ENCODE measurements at places on chromosomes 1 and 21.
A peak's percentile ranks its signal among the peaks of the same experiment; 100 is the strongest.

DNA sequence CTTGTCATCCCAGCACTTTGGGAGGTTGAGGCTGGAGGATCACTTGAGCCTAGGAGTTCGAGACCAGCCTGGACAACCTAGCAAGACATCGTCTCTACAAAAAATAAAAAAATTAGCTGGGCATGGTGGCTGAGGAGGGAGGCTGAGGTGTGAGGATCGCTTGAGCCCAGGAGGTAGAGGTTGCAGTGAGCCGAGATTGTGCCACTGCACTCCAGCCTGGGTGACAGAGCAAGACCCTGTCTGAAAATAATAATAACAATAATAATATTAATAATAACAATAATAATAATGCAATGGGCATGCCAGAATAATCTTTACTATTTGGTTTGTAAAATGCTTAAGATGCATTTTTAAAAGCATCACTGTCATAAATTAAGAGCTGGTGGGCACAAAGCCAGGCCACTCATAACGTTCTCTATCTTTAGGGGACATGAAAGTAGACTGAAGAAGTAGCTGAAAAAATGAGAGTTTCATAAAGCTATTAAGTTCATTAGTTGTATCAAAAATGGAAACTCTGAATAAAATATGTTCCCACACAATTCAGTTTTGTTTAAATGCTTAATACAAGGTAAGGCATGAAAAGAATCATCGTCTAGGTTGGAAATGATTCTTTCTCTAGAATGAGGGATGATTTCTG lies 51.6 kb upstream of the ITPKB start:
- no peak for DNase-seq

- DNase-seq: no peak
Measured at GRCh38 chr1:182357913-182358312, 33.7 kb downstream of the GLUL start.

DNA sequence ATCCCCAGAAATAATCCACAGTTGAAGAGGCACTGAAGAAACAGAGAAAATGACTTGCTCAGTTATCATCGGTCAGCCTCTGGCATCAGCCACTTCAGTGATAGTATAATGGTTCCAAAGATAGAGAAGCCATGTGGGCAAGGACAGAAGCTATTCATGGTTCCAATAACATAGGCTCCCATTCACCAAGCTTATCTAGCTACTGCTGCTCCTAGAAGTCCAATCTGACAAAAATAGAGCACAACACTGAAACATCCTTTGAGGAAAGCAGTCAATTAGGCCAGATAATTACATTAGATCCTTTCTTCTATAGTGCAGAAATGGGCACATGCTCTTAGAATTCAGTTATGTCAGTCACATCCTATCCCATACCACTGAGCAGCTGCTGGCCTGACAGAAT lies 33.5 kb upstream of the CRB1 start:
- no peak for DNase-seq

- no peak for DNase-seq
Measured at GRCh38 chr1:72435025-72435424, 152.7 kb upstream of the NEGR1 start.

DNA sequence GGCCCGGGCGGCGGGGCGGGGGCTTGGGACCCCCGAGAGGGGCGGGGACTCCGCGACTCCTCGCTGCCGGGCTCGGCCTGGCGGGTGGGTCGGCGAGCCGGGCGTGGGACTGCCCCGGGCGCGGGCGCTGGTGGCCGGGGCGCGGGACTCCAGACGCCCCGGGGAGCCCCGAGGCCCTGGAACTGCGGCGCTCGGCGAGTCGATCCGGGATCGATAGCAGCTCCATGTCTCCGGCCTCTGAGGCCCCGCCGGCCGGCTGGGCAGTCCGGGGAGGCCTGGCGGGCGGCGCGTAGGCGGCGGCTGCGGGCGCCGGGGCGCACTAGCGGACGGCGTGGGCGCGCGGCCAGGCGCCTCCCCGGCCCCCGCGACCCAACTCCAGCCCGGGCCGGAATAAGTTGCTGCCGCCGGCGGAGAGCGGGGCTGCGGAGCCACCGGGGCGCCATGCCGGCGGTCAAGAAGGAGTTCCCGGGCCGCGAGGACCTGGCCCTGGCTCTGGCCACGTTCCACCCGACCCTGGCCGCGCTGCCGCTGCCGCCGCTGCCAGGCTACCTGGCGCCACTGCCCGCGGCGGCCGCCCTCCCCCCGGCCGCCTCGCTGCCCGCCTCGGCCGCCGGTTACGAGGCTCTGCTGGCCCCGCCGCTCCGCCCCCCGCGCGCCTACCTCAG lies 400 bp downstream of the SAMD11 start:
- DNase-seq: no peak

GRCh38 chr1:92409946-92410549 lies 76.7 kb downstream of the GFI1 start:
- DNase-seq: peak; percentile 28

DNA sequence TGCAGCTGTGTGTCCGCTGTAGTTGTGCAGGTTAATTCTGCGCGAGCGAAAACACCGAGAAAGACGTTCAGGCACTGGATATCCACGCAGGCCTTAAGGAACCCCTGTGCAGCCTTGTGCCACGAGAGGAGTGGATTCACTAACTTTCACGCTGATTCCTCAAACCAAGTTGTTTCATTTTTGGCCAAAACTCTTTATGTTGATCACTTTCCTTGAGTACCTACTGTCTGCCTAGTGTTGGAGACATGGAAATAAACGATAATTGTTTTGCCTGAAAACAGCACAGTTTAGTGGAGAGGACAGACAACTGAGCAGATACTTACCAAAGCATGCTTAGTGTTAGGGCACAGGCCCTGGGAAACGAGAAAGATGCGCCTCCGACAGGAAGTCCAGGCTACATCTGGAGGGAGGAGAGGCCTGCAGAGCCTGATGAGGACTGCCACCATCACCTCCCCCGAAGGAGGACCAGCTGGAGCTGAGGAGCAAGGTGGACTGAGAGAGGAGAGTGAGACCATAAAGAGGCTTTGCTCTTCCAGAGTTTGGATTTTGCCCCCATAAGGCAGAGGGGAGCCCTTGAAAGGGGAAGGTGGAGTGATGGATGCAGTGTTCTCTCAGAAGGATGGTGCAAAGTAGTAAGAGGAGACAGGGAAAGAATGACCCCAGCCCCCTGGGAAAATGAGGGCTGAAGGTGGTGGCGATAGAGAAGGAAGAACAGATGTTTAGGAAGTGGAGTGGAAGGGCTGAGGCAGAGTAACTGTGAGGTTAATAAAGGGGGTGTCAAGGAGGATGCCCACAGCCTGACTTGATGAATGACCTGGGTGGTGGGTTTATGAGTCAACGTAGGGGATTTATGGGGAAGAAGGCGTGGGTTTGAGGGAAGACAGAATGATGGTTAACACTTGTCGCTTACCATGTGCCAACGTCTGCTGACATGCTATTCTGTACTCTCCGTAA lies 956 bp upstream of the SCAF4 start:
- peak; percentile 22 for DNase-seq

GRCh38 chr1:89563957-89564604 lies 39.5 kb downstream of the LRRC8B start:
- no peak for DNase-seq

DNA sequence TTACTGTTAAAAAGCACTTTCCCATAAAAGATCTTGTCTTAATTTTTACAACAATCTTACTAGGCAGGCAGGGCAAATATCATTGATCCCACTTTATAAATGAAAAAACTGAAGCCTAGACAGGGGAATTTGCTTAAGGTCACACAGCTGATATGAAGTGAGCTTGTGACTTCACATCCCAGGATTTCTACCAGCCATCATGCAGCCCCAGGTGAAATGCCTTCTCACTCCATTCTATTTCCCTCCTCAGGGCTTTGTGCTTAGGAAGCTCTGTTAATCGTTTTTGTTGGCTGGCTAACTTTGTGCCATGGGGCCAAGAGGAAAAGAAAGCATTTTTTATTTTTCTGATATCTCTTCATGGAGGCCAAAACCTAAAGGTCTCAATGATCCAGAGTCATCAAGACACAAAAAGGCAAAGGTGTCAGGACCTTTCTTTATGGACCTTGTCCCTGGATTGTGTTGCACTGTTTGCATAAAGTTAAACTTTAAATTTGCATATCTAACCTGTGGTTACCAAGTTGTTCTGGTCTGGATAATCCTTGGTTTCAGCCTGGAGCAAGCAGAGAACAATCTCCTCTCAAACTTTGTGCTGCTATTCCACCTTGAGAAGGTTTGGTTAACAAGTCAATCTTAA lies 44.8 kb upstream of the ZNF326 start:
- DNase-seq: no peak

DNA sequence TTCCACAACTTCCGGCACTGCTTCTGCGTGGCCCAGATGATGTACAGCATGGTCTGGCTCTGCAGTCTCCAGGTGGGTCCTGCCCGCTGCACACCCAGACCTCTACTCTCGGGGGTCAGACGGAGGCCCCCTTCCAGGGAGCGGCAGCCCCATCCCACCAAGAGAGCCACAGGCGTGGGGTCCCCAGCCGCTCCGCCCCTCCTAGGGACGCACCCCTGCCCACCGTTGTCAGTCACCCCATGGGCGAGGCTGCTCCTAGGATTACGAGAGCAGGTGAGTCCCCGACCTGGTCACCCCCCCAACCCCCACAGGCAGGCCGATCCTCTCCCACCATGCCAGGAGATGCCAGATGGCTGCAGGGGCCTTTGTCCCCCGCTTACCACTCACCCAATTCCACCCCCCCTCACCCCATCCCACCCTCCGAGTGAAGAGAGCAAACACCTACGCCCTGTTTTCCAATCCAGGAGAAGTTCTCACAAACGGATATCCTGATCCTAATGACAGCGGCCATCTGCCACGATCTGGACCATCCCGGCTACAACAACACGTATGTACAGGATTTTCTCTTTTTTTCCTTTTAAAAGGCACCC lies 107.0 kb downstream of the PDE9A start:
- no peak for DNase-seq
